Activated B cell treated with CpG ODN at 0.5 μM for 24 hours (primary cell): ENCODE measurements at places on chromosomes 5 and 9.
A peak's percentile ranks its signal among the peaks of the same experiment; 100 is the strongest.

DNA sequence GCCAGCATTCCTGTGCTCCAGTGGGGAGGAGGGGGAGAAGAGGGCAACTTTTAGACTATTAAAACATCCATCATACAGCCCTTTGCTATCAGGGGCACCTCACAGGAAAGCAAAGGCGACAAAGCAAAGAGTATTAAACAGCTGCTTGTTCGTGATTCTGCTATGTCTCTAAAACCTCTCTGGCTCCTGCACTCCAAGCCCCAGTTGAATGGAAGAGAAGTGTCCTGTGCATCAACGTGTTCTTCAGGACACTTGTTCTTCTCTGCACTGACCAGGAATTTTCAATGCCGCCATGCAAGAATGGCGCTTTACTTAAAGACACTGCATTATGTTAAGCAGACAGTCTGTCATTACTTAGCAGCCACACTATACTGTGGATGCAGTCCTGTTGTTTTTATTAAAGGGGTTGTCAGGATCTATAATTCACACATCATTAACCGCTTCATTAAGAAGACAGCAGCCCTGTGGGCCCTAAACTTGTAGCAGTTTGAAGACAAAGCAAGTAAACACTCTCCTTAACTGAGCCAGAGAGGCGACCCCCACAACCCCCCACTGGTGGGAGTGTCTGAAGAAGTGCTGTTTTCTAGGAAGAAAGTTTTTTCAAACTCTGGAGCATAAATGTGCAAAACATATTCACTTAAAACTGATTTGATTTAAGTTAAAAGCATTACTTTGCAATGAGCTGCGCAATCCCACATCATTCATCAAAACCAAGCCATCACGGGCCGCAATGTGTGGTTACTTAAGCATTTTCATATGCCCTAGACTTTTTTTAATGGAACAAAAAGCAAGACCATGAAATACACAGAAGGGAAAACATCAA, 164.5 kb downstream of the ZNF608 start:
- no peak for DNase-seq

GRCh38 chr5:65356274-65356673, 125.4 kb downstream of the ADAMTS6 start:
- DNase-seq: no peak

- no peak for DNase-seq
Measured at GRCh38 chr9:113269355-113269754, 6.0 kb downstream of the CDC26 start.

- DNase-seq: no peak
Measured at GRCh38 chr5:44048276-44048984, 340.8 kb downstream of the FGF10 start.

DNA sequence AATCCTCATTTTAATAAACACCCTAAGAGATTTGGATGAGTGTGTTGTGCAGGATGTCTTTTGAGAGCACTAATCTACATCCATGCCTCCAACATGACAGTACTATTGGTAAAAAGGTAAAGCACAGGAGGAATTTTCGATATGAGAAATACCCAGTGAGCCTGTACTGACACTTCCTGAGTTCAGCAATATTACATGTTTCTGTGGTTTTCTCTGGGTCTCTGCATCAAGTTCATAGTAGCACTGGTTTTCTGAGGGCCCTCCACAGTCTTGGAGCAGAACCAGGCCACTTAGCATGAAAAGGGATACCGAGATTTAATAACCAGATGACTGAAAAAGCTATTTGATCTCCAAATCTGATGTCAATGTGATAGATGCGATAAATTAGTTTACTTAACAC, 524.1 kb downstream of the TMEM38B start:
- no peak for DNase-seq

- DNase-seq: no peak
Measured at GRCh38 chr9:7129391-7129790, 371.6 kb downstream of the KDM4C start.

- no peak for DNase-seq
Measured at GRCh38 chr9:69655065-69655464, 17.1 kb downstream of the APBA1 start.

DNA sequence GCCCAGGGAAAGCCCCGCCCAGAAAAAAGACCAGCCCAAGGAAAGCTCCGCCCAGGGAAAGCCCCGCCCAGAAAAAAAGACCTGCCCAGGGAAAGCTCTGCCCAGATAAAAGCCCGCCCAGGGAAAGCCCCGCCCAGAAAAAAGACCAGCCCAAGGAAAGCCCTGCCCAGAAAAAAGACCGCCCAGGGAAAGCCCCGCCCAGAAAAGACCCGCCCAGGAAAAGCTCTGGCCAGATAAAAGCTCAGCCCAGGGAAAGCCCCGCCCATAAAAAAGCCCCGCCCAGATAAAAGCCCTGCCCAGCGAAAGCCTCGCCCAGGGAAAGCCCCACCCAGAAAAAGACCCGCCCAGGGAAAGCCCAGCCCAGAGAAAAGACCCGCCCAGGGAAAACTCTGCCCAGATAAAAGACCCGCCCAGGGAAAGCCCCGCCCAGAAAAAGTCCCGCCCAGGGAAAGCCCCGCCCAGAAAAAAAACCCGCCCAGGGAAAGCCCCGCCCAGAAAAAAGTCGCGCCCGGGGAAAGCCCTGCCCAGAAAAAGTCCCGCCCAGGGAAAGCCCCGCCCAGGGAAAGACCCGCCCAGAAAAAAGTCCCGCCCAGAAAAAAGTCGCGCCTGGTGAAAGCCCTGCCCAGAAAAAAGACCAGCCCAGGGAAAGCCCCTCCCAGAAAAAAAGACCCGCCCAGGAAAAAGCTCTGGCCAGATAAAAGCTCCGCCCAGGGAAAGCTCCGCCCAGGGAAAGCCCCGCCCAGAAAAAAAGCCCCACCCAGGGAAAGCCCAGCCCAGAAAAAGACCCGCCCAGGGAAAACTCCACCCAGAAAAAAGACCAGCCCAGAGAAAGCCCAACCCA, 11.9 kb downstream of the GRIN1 start:
- peak; percentile 67 for DNase-seq

GRCh38 chr5:58188262-58188651, 271.6 kb downstream of the PLK2 start:
- DNase-seq: no peak

DNA sequence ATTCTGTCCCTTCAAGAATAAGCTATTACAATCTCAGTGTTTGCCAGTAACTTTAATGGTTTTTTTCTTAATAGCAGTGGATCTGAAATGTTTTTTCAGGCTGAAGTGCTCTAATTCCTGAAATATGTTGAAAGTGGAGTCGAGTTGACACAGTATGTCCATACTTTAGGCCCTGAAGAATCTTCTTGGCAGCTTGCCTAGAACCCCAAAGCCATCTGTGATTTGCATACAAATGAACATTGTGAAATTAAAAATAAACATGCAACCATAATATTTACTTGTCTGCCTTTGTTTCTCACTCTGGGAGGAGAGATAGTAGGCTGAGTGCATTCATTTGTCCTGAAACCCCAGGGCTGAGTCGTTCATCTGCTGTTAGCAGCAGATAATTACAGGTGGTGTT, 152.7 kb downstream of the ADCY2 start:
- DNase-seq: no peak

- no peak for DNase-seq
Measured at GRCh38 chr9:111891910-111892499, 4.6 kb upstream of the UGCG start.

DNA sequence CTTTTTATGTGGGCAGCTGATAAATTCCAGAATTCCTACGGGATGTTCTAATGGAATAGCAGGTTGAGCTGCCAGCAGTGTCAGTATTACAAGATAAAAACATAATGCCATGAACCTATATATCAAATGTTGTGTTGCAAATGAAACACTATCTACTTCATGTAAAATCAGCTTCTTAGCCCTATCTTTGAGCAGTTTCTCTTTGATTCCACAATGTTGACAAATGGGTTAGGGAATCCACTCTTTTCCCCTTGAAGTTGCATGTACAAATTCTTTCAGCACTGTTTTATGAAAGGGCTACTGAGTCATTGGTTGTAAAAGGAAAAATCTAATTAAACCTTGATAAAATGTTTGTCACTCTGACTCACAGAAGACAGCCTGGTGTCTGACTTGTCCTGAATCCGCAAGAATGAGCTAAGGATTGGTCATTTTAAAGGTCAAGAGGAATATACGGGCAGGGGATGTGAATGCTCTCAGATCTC, 950.6 kb upstream of the NUDT12 start:
- DNase-seq: no peak

GRCh38 chr5:137688210-137688840, 47.6 kb downstream of the KLHL3 start:
- no peak for DNase-seq

GRCh38 chr5:132830436-132831094, at the start of gene SHROOM1:
SHROOM1 (minus strand) TSS chr5:132830647; CDS start chr5:132826140, 4,507 bp downstream.
- peak; percentile 48 for DNase-seq

DNA sequence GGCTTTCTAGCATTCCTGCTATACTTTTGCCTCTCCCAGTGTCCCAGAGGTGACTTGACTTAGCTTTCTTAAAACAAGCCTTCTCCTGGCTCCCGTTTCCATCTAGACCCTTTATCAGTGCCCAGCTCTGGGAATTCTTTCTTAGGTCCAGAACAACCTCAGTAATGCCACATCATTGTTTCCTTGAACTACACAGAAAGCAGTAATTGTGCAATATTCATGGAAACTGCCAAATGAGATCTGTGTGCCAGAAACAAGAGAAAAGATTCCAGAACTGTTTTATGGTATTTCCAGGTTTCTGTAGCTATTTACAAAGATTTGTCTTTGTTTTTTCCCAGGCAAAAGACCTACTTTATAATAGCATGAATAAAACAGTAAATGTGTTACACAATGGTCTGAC, 391.3 kb downstream of the SLCO4C1 start:
- DNase-seq: no peak

DNA sequence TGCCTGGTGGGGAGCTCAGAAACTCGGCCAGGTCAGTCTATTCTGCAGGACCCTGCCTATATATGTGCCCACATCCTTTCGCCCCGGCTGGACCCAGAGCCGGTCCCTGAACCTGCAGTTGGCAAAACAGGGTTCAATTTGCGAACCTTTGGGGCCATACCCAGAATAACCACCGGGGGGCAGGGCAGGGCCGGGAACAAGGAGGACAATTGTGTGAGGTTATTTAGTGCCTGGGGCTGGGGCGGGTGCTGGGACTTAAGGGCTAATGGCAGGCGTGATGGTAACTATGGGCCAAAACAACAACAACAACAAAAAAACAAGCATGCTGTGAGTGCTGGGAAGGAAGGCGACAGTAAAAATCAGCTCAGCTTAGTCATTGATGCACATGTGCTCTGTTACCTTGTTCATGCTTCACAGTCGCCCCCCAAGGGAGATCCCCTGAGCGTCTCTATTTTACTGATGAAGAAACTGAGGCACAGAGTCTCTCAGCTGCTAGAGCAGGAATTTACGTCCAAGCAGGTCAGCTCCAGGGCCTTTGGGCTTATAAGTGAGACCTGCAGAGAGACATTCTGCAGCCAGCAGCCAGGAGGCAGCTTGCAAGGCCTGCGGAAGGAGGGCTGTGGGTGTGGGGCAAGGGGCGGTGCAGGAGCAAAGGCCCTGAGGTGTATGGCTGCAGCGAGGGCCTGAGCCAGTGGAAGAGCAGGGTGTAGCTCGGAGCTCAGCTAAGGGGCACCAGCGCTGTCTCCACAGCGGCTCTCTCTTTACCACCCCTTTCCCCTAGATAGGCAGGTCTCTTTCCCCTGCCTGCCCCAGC, 106.0 kb downstream of the PHF2 start:
- peak; percentile 48 for DNase-seq

DNA sequence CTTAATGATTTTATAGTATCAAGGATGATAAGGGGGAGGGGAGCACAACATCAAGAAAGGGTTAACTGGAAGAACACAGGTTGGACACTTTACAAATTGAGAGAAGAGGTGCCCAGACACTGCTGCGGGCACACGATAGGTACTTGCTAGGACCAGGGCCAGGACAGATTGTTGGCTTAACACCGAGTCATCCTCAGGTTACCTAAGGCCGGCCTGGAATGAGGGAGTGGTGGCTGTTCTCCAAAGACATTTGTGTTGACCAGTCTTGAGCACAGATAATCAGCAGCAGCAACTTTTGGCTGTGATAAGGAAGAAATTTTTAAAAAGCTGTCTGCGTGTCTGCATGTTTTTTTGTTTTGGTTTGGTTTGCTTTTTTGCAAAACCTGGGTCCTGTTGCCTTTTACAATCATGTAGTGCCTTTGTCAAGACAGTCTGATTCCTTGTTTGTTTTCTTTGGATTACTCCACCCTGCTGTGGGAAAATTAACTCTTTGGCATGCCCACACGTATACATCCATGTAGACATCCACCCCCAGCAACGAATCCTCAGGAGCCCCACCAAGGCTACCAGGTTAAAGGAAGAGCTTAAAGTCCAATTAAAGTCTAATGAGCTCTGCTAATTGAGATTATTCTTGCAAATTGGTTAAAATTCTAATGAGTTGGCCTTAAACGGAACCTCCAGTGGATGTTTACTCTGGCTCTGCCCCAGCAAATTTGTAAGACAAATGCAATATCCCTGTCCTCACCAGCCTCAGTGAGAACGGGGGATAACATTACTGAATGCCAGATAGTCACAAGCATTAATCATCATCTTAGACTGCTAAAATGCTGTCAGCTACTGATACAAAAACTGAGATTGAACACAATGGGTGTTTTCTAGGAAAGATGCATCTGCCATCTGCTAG, 382.3 kb downstream of the ACTL7B start:
- no peak for DNase-seq

GRCh38 chr5:81335946-81336345, 34.6 kb downstream of the ZCCHC9 start:
- no peak for DNase-seq

DNA sequence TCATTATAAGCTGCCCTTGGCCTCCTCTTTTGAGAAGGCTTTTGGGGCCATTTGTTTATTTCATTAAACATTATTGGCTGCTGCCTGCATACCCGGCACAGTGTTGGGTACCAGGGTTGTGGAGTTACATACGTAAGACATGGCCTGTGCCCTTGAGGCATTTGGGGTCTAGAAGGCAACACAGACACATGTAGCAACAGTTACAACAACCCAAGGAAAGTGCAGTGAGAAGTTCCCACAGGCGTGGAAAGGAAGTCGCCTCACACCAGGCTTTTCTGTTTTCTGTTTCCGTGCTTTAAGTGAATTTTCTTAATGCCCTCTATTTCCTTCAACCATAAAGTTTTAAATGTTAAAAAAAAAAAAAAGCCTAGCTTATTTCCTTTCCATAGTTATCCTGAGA, 47.4 kb downstream of the GALNT10 start:
- DNase-seq: no peak

DNA sequence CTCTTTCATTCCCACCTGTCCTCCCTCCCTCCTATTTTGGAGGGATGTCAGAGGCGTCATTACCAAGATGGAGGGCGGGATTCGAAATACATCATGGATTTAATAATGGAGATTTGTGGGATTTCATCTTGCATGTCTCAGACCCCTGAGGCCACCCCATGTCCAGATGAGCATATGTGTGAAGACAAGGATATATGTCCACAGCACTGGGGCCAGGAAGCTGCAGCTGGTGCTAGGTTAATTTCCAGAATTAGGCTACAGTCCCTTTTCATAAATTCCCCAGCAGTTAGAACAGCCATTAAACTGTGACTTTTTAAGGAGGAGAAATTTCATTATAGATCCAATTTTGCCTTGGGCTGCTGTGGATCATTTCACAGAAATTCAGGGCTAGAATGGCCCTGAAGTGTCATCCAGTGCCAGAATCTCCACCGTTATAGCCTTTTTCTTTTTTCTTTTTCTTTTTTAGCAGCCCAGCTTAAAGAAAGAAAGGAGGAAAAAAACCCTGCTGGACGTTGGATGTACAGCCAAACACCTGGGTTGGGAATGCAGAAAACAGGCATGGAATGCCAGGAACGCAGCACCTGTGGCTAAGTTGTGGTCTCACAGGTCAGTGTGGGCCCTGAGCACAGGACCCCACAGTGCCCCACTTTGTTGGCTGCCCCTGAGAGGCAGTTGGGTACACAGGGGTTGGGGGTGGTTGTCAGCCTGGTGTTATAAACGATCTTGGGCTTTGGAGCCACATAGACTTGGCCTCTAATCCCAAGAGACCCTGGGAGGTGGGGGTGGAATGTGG, 50.2 kb upstream of the CXCL14 start:
- no peak for DNase-seq
